Suppressor macrophage (primary cell): ENCODE measurements at places on chromosomes 4 and X.

DNA sequence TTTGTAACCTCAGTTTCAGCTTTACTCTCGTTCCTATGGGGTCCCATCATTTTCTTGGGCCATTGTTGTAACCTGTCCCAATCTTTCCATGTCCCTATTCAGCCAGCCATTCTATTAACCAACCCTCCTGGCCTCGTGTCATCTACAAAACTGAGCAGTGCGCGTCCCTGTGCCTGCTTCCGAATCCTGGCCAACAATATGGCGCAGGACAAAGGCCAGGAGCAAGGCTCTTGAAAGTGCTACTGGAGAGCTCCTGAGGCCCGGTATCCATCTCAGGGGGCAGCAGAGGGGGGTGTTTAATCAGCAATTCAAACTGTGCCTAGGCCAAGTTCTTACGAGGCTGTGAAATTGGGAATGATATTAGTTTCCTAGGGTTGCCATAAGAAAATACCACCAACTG, 41.2 kb upstream of the APLN start:
- DNase-seq: no peak

GRCh38 chrX:124217304-124218251, 114.9 kb upstream of the TEX13D start:
- peak; percentile 51 for DNase-seq

DNA sequence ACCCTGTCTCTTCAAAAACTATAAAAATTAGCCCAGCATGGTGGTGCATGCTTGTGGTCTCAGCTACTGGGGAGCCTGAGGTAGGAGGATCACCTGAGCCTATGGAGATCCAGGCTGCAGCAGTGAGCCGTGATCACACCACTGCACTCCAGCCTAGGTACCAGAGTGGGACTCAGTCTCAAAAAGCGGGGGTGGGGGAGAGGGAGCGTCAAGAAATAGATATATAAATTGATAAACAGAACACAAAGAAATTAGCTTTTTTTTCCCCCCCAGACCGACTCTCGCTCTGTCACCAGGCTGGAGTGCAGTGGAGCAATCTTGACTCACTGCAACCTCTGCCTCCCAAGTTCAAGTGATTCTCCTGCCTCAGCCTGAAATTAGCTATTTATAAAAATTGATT, 14.1 kb downstream of the PDS5A start:
- DNase-seq: no peak

GRCh38 chr4:65973186-65973585, 302.9 kb upstream of the EPHA5 start:
- DNase-seq: no peak

DNA sequence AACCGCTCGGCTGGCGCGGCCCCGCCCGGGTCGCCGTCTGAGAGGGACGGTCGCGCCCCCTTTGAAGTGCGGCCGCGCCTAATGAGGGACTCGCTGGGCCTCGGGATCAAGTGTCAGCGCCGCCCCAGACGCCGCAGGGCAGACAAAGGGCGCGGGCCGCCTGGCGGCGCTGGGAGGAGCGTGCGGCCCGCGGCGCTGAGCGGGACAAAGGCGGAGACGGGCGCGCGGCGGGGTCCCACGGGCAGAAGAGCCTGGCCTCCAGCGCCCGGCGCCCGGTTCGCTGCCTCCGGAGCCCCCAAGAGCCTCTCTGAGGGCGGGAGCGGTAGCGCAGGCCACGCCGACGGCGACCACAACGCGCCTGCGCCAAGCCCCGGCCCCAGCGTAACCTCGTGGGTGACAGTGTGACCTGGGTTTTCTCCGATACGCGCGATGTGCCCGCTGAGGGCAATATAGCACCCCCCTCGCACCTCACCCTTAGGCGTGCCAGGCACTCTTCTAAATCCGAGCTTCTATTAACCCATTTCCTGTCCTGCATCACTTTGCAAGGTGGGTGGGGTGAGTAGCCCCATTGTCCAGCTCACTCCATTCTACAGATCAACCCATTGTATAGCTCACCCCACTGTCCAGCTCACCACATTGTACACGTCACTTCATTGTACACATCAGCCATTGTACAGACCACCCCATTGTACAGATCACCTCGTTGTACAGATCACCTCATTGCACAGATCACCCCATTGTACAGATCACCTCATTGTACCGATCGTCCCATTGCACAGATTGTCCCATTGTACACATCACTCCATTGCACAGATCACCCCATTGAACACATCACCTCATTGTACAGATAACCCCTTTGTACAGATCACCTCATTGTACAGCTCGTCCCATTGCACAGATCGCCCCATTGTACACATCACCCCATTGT, 33.7 kb upstream of the STX18 start:
- DNase-seq: peak; percentile 79

- no peak for DNase-seq
Observed at GRCh38 chrX:134537179-134537955, 77.4 kb downstream of the HPRT1 start.

DNA sequence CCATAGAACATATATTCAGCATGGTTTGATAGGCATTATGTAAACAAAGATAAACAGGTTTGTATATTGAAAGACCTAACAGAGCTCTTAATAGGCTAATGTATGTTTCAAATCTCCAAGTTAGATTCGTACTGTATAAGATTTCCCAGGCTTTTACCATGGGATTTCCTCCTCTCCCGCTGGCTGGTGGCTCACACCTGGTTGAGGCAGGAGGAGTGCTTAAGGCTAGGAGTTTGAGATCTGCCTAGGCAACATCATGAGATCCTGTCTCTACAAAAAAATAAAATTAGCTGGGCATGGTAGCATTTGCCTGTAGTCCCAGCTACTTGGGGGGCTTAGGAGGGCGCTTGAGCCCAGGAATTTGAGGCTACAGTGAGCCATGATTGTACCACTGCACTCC, 5.4 kb downstream of the CPE start:
- DNase-seq: no peak

- peak; percentile 61 for DNase-seq
Observed at GRCh38 chrX:17590892-17591740, 146.2 kb upstream of the SCML1 start.

GRCh38 chr4:40046311-40046980, 10.2 kb upstream of the N4BP2 start:
- DNase-seq: no peak

- DNase-seq: no peak
Observed at GRCh38 chr4:172109466-172109865, 296.3 kb downstream of the GALNTL6 start.

DNA sequence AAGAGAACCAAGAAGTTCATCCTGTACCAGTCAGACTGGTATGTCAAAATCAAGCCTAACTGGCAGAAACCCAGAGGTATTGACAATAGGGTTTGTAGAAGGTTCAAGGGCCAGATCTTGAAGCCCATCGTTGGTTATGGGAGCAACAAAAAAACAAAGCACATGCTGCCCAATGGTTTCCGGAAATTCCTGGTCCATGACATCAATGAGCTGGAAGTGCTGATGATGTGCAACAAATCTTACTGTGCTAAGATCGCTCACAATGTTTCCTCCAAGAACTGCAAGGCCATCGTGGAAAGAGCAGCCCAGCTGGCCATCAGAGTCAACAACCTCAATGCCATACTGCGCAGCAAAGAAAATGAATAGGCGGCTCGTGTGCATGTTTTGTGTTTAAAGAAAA, 172.7 kb upstream of the MED14 start:
- DNase-seq: no peak

DNA sequence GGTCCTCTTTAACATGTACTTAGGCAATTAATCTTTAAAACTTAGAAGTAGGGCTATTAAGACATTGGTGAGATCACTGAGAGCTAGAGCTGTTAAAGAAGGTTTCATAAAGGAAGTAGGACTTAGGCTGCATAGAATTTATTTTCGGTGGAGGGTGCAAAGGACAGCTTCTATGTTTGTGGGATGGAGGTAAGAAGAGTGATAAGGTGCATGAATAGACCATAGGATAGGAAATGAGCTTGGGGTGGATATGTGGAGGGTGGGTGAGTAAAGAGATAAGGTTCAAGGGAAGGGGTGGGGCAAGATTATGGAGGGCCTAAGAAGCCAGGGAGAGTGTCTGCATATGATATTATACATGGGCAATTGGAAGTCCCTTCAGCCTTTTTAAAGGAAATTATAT, 15.9 kb downstream of the RTL9 start:
- DNase-seq: no peak

- no peak for DNase-seq
Observed at GRCh38 chr4:114192854-114193253, 213.4 kb upstream of the ARSJ start.

- no peak for DNase-seq
Observed at GRCh38 chrX:84710611-84711010, 208.4 kb upstream of the HDX start.
